ENCODE measurements at places on chromosomes 7 and 10.
A peak's percentile ranks its signal among the peaks of the same experiment; 100 is the strongest.

DNA sequence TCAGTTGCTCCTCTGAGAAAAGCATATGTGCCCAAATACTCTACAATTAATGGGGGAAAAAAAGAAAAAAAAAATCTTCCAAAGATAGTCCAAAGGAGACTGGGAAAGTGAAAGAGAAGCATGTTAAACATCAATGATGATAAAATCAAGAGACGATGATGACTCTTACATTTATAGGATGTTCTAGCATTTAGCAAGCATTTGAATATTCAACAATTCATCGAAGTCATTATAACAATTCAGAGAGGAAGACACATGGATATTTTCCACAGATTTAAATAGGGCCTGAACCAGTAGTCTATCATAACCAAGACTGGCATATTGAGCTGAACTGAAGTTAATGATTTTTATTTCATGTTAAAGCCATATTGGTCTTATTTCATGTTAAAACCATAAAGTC lies 528.4 kb downstream of the INHBA start:
- no peaks in the 10 kb centered on the region for H3K36me3 ChIP-seq
- H3K4me3 ChIP-seq, result no peak overlapping the region
- H3K27ac ChIP-seq, result no peak overlapping the region
- H3K4me1 ChIP-seq, result no peaks in the 10 kb centered on the region
- no peak for DNase-seq
- no peaks in the 10 kb centered on the region for H3K27me3 ChIP-seq

GRCh38 chr7:87345166-87345927 lies at the start of gene CROT:
TSS of gene CROT (plus strand) at chr7:87345664. CDS start at chr7:87349069, 3,405 bp downstream.
- H3K27ac ChIP-seq, result peak within 1 kb of the TSS; percentile 93
- peak; percentile 98 for DNase-seq
- peaks cover 13% of the 10 kb centered on the region for H3K36me3 ChIP-seq
- H3K4me1 ChIP-seq, result peaks cover 21% of the 10 kb centered on the region
- H3K27me3 ChIP-seq, result no peaks in the 10 kb centered on the region
- H3K4me3 ChIP-seq, result peak within 1 kb of the TSS; percentile 63

DNA sequence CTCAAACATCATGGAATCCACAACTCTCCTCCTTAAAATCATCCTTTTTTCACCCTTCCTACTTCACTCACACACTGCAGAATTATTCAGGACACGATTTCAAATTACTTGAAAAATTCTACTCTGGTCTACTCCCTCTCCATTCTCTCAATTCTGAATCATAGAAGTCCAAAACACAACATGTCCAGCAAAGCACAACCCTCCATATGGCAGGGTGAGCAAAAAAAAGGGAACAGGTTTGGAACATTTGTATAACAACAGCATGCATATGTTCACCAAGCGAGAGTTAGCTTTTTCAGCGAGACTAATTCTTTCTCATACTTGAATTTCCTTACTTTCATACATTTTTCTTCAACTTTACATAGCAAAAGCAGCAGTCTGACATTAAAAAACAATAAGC lies 73.4 kb downstream of the ABI1 start:
- H3K4me1 ChIP-seq, result peaks cover 27% of the 10 kb centered on the region
- no peak overlapping the region for H3K27ac ChIP-seq
- H3K4me3 ChIP-seq, result no peak overlapping the region
- H3K27me3 ChIP-seq, result no peaks in the 10 kb centered on the region
- no peak for DNase-seq
- no peaks in the 10 kb centered on the region for H3K36me3 ChIP-seq

DNA sequence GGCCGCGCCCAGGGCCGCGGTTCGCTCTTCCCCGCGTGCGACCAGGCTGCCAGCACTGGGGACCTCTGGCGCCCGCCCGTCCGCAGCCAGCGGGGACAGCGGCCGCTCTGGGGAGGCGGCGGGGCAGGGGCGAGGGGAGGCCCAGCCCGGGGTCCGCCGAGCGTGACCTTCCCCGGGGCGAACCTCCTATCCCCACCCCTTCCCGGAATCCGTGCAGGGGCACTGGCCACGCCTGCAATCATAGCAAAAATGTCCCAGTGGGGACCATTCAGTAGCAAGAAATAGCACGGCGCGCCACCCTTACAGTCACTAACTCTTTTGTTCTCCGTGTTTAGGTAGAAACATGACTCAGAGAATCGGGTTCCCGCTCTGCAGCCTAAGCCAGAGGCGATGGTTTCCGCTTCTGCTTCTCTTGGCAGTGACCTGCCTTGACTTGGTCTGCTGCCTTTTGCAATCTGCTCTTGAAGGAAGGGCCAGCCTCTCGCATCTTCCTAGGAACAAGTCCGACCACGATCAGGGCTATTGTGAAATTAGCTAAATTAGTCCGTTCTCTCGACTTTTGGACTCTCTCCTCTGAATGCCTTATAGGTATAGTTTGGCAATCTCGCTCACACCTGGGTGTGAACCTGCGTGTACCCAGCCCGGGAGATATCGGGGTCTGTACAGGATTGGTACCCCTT lies 79.3 kb upstream of the ACBD5 start:
- H3K27ac ChIP-seq, result peak overlapping the region; percentile 33
- peak overlapping the region; percentile 39 for H3K4me3 ChIP-seq
- no peaks in the 10 kb centered on the region for H3K4me1 ChIP-seq
- no peaks in the 10 kb centered on the region for H3K36me3 ChIP-seq

DNA sequence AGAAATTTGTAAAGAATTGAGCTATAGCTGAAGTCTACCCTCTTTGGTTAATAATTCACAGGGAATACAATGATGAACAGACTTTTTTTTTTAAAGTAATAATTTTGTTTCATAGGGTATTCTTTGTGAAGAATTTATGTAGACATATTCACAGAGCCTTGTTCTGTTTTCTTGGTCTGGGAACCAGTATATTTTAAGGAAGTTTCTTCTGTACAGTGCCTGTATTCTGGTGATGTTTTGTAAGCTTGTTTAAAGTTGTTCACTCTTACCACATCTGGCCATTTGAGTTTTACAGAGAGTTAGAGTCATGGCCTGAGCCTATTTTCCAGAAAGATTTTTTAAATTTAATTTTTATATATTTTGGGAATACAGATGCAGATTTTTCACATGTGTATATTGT lies 70.3 kb downstream of the CCSER2 start:
- no peak overlapping the region for H3K27ac ChIP-seq
- no peak for DNase-seq
- no peak overlapping the region for H3K4me3 ChIP-seq
- H3K36me3 ChIP-seq, result no peaks in the 10 kb centered on the region
- H3K27me3 ChIP-seq, result no peaks in the 10 kb centered on the region

DNA sequence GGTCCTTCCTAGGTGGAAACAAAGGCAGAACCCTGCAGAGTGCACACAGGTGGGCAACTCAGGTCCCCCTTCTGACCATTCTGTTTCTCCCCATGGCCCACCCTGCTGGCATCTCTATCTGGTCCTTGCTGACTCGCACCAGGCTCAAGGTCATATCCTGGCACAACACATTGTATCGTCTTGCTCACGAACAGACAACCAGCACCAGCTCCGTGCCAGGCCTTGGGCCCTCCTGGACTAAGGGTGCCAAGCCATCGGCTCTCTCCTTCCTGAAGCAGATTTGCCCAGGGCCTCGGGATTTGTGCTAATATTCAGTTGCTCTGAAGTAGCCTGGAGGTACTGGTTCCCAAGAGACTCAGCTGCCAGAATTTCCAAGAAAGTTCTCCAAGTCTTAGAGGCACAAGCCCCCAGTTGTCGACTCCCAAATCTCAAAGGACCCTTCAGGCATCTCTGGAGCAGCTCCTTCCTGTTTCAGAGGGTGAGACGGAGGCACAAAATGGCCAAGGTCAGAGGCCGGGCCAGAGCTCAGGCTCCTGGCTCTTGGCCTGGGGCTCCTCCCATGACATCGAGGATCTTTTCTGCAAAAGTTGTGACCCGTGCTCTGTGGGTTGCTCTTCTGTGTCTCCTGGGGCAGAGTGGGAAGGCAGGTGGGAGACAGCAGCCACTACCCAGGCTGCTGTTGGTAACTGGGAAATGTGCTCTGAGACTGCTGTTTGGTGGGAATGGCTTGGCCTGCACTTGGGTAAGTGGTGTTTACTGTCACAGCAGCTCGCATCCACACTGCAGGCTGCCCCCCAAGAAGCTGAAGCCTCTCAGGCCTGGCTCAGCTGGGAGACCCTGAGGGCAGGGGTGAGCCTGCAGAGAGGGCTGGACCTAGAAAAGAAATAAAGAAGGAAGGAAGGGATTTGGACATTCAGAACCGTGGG lies 121.3 kb downstream of the RGS10 start:
- no peaks in the 10 kb centered on the region for H3K27me3 ChIP-seq
- H3K27ac ChIP-seq, result peak overlapping the region; percentile 51
- no peaks in the 10 kb centered on the region for H3K4me1 ChIP-seq
- no peaks in the 10 kb centered on the region for H3K36me3 ChIP-seq
- no peak for DNase-seq

- no peaks in the 10 kb centered on the region for H3K27me3 ChIP-seq
- H3K4me1 ChIP-seq, result no peaks in the 10 kb centered on the region
- H3K27ac ChIP-seq, result no peak overlapping the region
- no peak overlapping the region for H3K4me3 ChIP-seq
Measured at GRCh38 chr10:1672001-1672781, 65.1 kb downstream of the ADARB2 start.

DNA sequence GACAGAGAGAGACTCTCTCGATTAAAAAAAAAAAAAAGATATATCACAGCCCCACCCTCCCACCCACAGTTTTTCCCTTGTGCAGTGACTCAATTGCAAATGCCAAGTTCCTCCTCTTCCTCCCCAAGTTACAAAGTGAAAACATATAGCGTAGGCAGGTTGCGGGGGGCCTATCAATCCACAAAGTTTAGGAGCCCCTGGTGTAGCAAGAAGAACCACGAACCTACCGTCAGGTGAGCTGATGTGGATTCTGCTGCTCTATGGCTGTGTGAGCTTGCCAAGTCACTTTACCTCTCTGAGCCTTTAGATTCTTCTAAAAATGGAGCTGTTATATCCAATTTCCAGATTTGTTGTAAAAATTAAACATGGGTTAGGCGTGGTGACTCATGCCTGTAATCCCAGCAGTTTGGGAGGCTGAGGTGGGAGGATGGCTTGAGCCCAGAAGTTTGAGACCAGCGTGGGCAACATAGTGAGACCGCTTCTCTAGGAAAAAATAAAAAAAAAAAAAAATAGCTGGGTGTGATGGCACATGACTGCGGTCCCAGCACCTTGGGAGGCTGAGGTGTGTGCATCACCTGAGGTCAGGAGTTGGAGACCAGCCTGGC lies 8.2 kb upstream of the RHBDD2 start:
- H3K27me3 ChIP-seq, result no peaks in the 10 kb centered on the region
- H3K4me1 ChIP-seq, result no peaks in the 10 kb centered on the region

DNA sequence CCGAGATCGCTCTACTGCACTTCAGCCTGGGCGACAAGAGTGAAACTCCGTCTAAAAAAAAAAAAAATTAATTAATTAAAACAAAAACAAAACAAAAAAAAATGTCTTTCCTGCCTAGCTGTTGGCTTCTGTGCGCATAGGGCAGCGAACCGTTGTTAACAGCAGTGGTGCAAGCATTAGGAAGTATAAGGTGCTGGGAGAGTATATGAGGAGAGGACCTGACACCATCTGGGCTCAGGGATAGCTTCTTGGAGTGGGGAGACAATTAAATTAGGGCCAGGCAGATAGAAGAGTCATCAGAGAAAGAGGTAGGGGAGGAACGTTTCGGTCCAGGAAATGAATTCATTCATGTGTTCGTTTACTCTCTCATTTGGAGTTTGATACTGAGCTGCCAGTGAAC lies 46.2 kb upstream of the EZH2 start:
- H3K4me1 ChIP-seq, result no peaks in the 10 kb centered on the region
- no peak overlapping the region for H3K27ac ChIP-seq
- no peaks in the 10 kb centered on the region for H3K27me3 ChIP-seq
- no peaks in the 10 kb centered on the region for H3K36me3 ChIP-seq

- no peaks in the 10 kb centered on the region for H3K36me3 ChIP-seq
- DNase-seq, result no peak
- no peaks in the 10 kb centered on the region for H3K27me3 ChIP-seq
- no peaks in the 10 kb centered on the region for H3K4me1 ChIP-seq
Measured at GRCh38 chr7:102222445-102222844, 64.2 kb upstream of the SH2B2 start.

DNA sequence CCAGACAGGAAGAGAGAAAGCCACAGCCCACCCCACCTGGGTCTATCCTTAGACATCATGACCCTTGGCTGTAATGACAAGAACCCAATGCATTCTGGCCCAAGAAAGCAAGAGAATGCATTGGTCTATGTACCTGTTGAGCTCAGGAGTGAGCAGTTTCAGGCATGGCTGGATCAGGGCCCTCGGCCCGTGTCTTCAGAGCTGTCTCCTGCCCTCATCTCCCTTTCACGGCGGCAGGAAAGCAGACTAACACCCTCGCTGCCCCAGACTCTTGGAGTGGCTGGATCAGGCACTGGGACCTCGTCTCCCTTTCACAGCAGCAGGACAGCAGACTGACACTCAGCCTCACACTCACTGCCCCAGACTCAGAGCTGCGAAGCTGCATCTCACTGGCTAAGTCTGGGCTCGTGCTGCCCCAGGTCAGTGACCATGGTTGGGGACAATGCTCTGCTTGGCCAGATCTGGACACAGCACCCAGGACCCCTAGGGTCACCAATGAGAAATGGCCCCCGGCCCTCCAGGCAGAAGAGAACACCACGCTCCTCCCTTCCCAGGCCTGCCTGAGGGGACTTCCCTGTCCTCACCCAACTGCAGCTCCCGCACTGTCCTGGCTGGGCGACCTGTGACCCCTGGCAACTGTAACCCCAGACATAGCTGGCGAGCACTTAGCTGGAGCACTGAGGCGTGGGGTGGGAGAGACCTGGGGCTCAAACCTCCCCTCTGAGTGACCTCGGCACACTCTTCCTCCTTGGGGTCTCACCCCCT lies 12.9 kb upstream of the PDGFA start:
- no peak overlapping the region for H3K4me3 ChIP-seq
- H3K36me3 ChIP-seq, result no peaks in the 10 kb centered on the region
- no peaks in the 10 kb centered on the region for H3K4me1 ChIP-seq
- H3K27me3 ChIP-seq, result no peaks in the 10 kb centered on the region

DNA sequence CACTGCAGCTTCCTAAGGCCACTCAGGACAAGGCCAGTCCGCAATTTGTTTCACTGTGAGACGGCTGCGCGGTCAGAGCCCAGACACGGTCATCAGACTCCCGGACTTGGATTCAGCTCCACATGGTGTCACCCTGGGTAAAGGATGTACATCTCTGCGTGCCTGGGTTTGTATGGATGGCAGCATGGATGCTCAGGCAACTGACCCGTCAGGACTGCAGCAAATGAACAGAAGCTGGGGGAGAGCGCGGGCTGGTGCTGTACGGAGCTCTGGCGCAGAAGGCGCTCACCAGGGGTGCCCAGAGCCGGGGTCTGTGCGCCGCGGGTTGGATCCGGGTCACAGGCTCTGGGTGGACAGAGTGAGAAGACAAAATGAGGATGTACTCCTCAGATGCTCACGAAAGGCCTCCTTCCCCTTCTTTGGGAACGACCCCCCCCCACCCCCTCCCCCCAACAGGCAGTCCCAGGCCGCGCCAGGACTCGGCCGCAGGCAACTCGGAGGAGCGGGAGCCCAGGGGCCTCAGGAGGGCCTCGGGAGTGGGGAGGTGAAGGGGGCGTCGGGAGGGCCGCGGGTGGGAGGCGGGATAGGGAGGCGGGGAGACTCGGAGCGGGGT lies 92.4 kb downstream of the CXCL12 start:
- H3K4me3 ChIP-seq, result no peak overlapping the region
- DNase-seq, result no peak
- H3K27ac ChIP-seq, result peak overlapping the region; percentile 80
- H3K36me3 ChIP-seq, result no peaks in the 10 kb centered on the region

- no peak overlapping the region for H3K27ac ChIP-seq
- H3K4me1 ChIP-seq, result peaks cover 17% of the 10 kb centered on the region
- no peaks in the 10 kb centered on the region for H3K27me3 ChIP-seq
- no peaks in the 10 kb centered on the region for H3K36me3 ChIP-seq
- no peak overlapping the region for H3K4me3 ChIP-seq
Measured at GRCh38 chr10:4231439-4231838, 446.4 kb upstream of the KLF6 start.

GRCh38 chr10:132113206-132113605 lies 47.5 kb downstream of the JAKMIP3 start:
- no peak overlapping the region for H3K4me3 ChIP-seq
- H3K36me3 ChIP-seq, result no peaks in the 10 kb centered on the region
- DNase-seq, result peak; percentile 17
- H3K4me1 ChIP-seq, result no peaks in the 10 kb centered on the region
- H3K27ac ChIP-seq, result no peak overlapping the region
